HCT116 (cell line): ENCODE measurements at places on chromosomes 7 and 10. TPM values are rescaled to one million over a fixed set of nuclear protein-coding genes. Genes with fewer than 3 reads are reported as not detected.

PON1 gene
- total RNA-seq = 0.20 TPM

LRRTM3 gene
- not detected for total RNA-seq

CDC14C gene
- total RNA-seq = not detected

ZNF425 gene
- total RNA-seq = 2.1 TPM

NUPR2 gene
- total RNA-seq = not detected

HABP2 gene
- 0.20 TPM for total RNA-seq

CCL24 gene
- not detected for total RNA-seq

YKT6 gene
- 84.8 TPM for total RNA-seq
